ENCODE measurements at places on chromosomes 16 and 17. TPM values are rescaled to one million over a fixed set of nuclear protein-coding genes. Genes with fewer than 3 reads are reported as not detected.

TP53TG3 gene
- total RNA-seq: not detected

HOXB13 gene
- not detected for total RNA-seq

CDH15 gene
- total RNA-seq: not detected

KRT31 gene
- total RNA-seq: not detected

PIGQ gene
- 50.1 TPM for total RNA-seq

TNFRSF17 gene
- total RNA-seq: not detected

SCGB1C2 gene
- total RNA-seq: not detected

DNA sequence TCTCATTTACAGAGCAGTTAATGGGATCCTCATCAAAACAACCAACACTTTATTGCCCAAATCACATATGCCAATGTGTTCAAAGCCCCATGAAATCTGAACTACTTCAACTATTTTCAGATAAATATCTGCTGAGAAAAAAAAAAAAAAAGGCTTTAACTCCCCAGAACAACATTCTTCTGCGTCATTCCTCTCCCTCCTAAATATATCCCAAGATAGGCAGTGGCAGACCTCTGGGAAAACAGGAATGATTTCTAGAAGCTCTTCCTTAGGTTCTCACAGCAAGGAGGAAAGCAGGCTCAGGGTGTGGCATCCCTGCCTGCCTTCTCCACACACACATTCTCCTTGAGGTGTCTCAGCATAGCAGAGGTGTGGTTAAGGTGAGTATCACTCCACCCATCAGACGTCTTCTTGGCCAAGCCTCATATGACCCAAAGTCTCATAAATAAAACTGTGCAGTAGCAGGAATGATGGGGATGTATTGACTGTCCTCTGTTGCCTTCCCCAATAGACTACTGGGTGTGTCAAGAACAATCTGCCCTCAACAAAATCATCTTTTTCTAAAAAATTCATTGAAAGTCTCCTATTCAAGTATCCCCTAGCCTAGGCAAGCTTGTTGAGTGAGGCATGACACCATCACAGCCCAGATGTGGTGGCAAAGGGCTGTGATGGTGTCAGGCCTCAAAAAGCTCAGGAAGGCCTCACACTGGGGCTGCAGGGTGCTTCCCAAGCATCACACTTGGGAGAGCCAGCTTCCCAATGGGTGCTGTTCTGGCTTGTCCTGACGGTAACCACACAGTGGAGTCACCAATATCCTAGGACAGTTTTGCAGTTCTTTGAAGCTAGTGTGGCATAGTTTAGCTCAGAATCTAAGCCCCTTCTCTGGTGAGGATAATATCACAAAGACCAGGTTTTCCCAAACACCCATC lies 135.4 kb upstream of the SOX9 start:
- DNase-seq: no peak

DNA sequence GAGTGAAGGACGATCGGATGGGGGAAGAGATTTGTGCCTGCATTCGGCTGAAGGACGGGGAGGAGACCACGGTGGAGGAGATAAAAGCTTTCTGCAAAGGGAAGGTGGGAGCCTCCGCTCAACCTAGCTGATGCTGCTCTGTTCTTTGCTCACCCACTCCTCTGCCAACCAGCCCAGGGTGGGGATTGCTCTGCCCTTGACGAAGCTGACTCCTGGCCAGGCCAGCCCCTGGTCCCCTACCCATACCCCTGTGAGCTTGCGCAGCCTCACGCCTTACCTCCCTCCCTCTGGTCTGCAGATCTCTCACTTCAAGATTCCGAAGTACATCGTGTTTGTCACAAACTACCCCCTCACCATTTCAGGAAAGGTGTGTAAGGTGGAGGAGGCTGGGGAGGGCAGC lies 4.8 kb upstream of the RSAD1 start:
- DNase-seq: no peak

- no peak for DNase-seq
These were observed 29.7 kb downstream of the BRIP1 start for GRCh38 chr17:61833536-61834193.

DNA sequence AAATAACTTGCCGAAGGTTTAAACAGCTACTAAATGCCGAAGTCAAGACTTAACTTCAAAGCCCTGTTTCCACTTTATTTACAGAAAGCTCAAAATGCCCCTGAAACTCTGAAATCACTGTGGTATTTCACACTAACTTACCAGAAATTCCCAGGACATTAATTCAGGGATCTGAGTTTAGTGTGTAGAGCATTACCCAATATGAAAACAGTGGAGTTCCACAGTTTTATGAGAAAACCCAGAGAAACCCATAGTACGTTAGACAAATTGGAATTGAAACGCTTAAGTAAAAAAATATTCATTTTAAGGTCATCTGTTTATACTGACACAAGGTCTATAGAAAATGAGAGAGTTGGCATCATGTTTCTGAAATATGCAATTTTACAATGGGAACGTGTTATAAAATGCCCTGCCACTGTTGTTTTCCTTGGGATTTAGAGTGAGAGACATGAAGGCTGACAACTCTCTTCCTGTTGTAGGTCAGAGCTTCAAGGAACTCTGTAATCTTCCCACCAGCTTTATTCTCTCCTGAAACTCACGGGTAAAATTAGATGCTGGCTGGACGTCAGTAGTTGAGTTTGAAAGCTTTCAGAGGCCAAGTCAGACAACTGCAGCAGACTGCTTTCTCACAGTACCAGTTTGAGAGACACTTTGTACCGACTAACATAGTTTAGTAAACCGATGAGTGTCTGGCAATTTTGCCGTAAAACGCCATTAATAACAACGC lies 139.4 kb upstream of the TBX2 start:
- DNase-seq: no peak

GRCh38 chr16:66358231-66358630 lies 8.3 kb upstream of the CDH5 start:
- no peak for DNase-seq

- DNase-seq: no peak
These were observed 773.5 kb upstream of the EEF2KMT start for GRCh38 chr16:5870886-5871691.

- no peak for DNase-seq
These were observed 154.0 kb downstream of the C16orf78 start for GRCh38 chr16:49527611-49528010.

DNA sequence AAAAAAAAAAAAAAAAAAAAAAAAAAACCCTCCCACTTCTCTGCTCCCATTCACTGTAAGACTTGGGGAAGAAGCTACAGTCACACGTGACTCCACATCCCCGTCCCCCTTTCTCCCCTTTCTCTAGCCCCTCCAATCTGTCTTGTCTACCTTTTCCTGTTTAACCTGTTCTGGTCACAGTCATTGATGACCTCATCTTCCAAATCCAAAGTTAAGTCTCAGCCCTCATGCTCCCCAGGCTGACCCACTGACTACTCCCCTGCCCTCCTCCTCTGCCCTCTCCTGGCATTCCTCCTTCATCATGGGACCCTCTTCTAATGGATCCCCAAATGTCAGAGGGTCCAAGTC lies 1.6 kb upstream of the CDH5 start:
- DNase-seq: no peak

DNA sequence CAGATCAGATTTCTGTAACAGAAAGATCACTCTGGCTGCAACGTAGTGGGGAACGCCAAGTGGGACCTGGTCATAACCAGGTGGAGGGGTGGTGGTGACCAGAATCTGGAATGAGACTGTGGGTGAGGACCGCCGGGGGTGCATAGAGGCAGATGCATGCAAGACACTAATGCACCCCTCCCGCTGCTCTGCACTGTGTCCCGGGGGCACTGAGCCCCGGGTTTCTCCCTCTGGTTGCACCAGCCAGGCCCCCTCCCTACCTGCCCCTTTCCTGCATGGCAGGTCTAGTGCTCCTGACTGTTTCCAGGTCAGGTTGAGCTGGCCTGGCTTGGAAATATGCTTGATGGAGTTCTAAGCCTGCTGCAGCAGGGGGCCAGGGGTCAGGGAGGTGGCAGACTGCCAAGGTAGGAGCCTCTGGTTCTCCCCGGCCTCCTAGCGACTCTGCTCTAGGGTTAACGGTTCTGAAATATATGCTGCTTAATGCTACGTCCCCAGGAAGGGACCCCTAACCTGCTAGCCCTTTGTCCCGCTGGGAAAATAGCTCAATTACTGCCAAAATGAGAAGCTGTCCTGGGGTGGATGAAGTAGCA lies 94.3 kb downstream of the SDK2 start:
- DNase-seq: no peak

DNA sequence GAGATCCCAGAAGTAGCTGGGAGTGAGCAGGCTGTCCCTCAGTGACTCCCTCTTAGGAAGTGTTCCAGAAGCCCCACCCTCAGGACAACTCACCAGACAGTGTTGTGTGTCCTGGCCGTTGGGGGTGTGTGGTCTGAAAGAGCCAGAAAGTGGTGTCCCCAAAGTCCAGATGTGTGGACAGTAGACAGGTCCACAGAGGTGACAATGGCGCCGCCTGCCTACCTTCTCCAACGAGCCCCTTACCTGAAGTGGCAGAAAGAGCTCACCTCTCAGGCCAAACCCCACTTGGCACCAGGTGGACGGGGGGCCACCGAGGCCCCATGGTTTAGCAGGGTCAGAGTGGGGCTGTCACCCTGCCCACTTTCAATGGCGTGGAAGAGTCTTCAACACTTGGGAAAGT lies 19.9 kb downstream of the C17orf100 start:
- no peak for DNase-seq

DNA sequence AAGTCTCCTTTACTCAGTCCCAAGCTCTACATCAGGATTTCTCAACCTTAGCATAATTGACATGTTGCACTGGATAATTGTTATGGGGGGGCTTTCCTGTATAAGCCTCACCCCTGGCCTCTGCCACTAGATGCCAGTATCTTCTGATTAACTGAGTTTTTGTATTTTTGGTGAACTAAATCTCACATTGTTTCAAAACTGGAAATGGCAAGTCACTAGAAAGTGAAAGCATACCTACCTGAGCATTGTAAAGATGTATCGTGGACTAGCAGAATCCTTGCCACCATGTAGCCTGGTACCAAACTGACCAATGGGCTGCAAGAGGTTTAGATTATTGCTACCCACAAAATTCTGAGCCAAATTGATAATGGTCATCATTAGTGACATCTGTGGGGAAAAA lies 15.0 kb downstream of the TOP2A start:
- no peak for DNase-seq

GRCh38 chr16:70685061-70685937 lies 554 bp downstream of the MTSS2 start:
- no peak for DNase-seq

DNA sequence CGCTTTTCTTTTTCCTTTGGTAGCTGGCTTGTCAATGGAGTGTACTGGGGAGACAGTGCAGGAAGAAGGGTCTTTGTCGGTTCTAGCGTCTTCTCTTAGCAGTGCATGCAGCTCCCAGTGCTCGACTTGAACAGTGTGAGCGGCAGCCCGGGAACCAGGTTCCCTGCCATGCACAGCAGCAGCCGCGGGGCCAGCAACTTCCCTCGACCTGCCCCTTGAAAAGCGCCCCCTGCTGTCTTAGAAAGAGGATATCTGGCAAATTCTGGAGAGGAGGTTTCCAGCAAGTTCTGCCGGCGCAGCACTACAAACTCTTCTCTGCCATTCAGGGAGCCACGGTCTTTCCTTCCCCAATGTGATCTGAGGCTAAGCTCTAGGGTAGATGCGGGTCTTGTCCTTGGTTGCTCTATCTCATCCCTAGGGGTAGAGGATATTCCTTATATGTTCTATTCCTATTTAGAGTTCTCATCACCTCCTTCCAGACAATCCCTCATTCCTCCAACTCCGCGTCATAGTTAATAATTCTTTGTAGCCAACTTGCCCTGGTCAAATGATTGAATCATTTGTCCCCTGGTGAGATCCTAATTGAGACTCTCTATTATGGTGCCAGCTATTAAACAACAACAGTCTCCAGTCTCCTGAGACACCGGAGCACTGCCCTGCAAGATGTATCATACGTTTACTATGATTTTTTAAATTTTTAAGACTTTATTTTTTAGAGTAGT lies 451.3 kb downstream of the PMP22 start:
- DNase-seq: no peak

Data from CD8-positive, alpha-beta memory T cell (primary cell).